Mesenchymal stem cell (in vitro differentiated cells and primary cell): ENCODE measurements at places on chromosomes 2 and 18.
A peak's percentile ranks its signal among the peaks of the same experiment; 100 is the strongest.

GRCh38 chr2:20650877-20651730, at the start of gene HS1BP3:
HS1BP3 (minus strand) TSS chr2:20651098; CDS start chr2:20651063, 35 bp downstream.
- peak within 1 kb of the TSS; percentile 71 for H3K27ac ChIP-seq
- DNase-seq: peak; percentile 72
- no peaks in the 10 kb centered on the region for H3K27me3 ChIP-seq
- H3K4me3 ChIP-seq: peak within 1 kb of the TSS; percentile 84
- peaks cover 32% of the 10 kb centered on the region for H3K4me1 ChIP-seq

DNA sequence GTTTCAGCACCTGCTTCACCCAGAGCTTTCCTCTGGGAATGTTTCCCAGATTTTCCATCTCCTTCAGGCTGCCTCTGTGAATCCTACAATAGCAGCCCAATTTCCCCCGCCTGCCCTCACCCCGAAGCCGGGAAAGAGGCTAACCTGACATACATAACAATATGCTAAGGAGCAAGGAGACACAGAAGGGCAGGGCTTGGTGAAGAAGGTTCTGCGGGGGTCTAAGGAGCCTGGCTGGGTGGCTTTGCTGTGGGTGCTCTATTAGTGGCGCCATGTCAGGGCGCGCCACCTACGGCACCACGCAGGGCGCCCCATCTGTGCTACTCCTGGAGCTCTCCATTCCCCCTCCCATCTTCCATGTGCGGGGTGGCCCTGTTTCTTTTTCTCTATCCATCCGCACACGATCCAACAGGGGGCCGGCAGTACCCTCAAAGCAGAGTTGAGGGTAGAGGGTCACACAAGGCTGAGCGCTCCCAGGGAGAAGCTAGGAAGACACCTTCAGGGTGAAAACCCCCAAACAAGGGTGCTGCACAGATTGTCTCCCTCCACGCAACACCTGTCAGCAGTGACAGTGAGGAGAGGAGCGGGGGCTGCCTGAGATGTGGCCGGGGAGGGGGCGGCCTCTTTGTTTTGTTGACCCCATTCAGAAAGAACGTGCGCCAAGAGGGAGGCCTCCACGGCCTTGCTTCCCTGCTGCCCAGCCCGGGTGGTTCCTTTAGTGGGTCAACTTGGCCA, 101.4 kb downstream of the PDCL3 start:
- no peaks in the 10 kb centered on the region for H3K36me3 ChIP-seq
- H3K4me1 ChIP-seq: no peaks in the 10 kb centered on the region
- no peak overlapping the region for H3K27ac ChIP-seq
- H3K27me3 ChIP-seq: peaks cover 38% of the 10 kb centered on the region

DNA sequence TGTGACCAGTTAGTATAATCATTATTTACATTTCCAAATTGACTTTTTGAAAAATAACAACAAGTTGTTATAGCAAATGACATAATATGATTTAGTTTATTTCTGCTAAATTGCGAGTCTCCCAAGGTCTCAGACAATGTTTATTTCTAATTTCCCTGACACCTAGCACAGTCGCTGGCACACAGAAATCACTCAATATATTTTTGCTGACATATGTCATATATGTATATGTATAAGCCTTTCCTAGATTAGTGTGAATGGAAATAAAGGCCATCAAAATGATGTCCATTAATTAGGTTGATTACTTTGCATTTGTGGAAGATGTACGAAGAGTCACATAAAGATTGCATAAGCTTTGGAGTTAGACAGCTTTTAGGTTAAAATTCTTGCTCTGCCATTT, 136.7 kb upstream of the CDH2 start:
- no peaks in the 10 kb centered on the region for H3K4me1 ChIP-seq
- no peak overlapping the region for H3K27ac ChIP-seq
- H3K27me3 ChIP-seq: no peaks in the 10 kb centered on the region

DNA sequence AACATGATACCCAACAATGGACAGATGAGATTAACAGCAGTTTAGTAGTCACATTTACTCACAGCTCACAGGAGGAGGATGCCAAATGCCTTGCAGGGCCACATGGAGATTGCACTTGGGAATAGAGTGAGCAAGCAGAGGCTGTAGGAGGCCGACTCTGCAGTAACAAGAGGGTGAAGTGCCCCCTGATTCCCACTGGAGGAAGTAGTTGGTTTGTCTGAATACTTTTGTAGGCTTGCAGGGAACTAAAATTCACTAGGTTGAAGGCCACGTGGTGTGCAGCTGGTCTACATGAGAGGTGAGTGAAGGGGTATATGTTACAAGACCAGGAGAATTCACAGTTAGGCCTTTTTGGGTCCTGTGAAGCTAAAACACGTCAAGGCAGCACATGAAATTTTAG, 419.3 kb upstream of the TNP1 start:
- no peak for DNase-seq
- no peaks in the 10 kb centered on the region for H3K27me3 ChIP-seq
- peaks cover 9% of the 10 kb centered on the region for H3K4me1 ChIP-seq
- H3K27ac ChIP-seq: peak overlapping the region; percentile 72

- H3K4me3 ChIP-seq: no peak overlapping the region
- no peak for DNase-seq
- no peaks in the 10 kb centered on the region for H3K36me3 ChIP-seq
- H3K27ac ChIP-seq: no peak overlapping the region
- H3K27me3 ChIP-seq: no peaks in the 10 kb centered on the region
Measured at GRCh38 chr2:227848586-227848985, 22.8 kb upstream of the DAW1 start.
